RPMI7951 (cell line): ENCODE measurements at places on chromosomes 16 and 17. TPM values are rescaled to one million over a fixed set of nuclear protein-coding genes. Genes with fewer than 3 reads are reported as not detected.
A peak's percentile ranks its signal among the peaks of the same experiment; 100 is the strongest.

DNA sequence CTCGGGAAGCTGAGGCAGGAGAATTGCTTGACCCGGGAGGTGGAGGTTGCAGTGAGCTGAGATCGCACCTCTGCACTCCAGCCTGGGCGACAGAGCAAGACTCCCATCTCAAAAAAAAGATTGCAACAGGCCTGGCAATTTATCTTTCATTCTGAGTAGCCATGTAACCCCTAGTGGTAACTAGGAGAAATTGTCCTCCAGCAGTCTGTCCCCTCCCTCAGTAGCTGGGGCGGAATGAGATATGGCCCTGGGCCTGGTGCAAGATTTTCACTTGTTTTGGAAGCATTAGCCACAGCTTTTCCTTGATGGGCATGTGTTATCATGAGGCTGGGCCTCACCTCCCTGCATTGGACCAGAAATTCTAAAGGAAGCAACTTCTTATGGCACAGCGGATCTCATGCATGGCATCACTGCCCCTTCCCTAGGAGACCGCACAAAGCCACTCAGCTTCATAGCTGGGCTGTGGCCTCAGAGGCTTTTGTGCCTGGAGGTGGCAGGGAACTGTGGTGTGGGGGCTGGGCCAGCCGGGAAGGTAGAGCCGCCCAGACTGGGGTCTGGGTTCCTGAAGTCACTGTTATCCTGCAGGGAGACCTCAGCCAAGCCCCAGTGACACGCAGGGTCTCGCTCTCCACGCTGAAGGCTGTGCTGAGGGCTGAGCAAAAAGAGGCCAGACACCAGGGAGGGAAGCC lies 13.4 kb downstream of the NATD1 start:
- no peak for DNase-seq

The SPATA22 gene
- not detected in 2 replicates for total RNA-seq

DNA sequence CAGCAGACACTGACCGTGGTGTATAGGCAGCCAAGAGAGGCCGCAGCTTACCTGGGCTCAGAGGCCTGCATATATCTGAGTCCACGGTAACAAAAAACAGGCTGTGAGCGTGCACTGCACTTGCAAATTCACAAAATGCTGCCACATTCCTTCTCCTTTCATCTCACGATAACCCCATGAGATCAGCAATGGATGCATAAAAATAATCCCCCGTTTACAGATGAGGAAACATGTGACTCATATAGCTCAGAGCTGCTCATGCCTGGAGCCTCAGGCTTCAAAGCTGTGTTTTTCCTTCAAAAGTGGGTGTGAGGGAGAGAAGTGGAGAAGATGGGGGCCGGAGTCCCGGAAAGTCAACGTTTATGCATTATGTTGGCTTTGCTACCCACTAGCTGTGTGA lies 118.3 kb upstream of the FOXF1 start:
- peak; percentile 84 for DNase-seq

- peak; percentile 27 for DNase-seq
Observed at GRCh38 chr17:63116967-63117830, 151.2 kb downstream of the TANC2 start.

GRCh38 chr17:80949451-80950421 lies 41.9 kb upstream of the CHMP6 start:
- no peak for DNase-seq

DNA sequence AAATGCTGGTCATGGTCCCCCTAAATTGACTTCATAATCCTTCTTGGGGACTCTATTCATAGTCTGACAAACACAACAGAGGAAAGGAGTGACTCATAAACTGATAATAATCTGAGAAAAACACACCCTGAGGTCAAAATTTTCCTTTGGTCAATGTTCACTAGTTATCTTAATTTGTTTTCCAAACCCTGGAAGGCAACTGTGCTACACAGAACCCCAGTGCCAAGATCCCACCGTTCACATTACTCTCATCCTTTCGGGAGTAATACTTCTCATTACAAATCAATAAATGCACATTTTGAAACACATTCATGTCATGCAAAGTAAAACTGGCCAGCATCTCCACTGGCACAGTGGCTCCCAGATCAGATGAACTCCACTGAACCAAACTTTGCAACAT lies 23.2 kb downstream of the COIL start:
- DNase-seq, result peak; percentile 45

- DNase-seq, result peak; percentile 3
Observed at GRCh38 chr17:5694551-5694950, 110.2 kb upstream of the NLRP1 start.

The IKZF3 gene
- not detected in 2 replicates for total RNA-seq

GRCh38 chr16:535446-536405 lies 8.2 kb downstream of the CAPN15 start:
- DNase-seq, result peak; percentile 87

GRCh38 chr16:56930486-56931270 lies 1.3 kb upstream of the HERPUD1 start:
- no peak for DNase-seq

DNA sequence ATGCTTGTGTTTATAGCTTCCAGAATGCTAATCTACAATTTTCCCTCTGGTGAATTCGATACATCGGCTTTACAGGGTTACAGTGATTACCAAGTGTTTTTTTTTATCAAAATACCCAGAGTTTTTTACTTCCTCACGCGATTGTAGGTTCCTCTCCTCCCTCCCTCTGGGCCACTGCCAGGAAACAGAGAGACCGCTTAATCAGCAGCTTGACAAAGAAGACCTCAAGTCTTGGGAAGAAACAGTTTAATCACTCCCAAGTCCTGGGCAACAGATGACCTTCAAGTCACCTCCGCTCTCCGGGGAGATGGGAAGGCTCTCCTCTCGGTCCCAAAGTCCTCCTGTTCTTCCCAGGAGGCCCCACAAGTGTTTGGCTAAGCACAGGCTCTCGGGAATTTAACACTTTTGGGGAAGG lies 23.5 kb downstream of the SMTNL2 start:
- peak; percentile 59 for DNase-seq

The NAGPA gene
- total RNA-seq, result 11.8 and 13.9 TPM in 2 replicates

- no peak for DNase-seq
Observed at GRCh38 chr16:89446136-89446974, 44.0 kb downstream of the ANKRD11 start.

GRCh38 chr16:84999857-85000480 lies 11.4 kb downstream of the ZDHHC7 start:
- no peak for DNase-seq

DNA sequence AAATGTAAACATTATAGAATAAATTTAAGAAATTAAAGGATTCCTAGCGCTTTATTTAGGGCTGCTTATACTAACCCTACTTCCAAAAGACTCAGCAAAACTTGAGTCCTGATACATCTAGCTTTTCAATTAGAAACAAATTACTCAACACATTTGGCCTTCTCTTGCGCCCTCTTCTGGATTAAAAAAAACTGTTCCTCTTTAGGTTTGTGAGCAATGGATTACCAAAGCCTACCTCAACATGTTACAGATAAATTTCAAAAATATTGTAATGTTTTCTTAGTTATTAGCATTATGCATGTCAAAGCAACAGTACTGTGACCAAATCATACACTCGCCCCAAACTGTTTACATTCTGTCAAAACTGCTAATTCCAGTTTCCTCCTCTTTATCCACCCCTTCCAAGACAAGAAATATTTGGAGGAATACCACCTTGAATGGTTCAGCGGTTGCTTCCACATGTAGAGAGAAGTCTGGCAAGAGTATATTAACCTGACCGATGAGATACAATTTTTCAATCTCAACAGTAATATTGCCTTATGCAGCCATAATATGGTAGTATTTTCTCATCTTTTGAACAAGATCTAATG lies 2.7 kb downstream of the NUFIP2 start:
- peak; percentile 64 for DNase-seq

The MTSS2 gene
- total RNA-seq, result 7.3 and 22.1 TPM in 2 replicates

The RNF222 gene
- not detected in 2 replicates for total RNA-seq

- DNase-seq, result no peak
Observed at GRCh38 chr17:19372439-19372838, 5.9 kb upstream of the MAPK7 start.

The CTRB2 gene
- not detected in 2 replicates for total RNA-seq

The SHBG gene
- not detected in 2 replicates for total RNA-seq

DNA sequence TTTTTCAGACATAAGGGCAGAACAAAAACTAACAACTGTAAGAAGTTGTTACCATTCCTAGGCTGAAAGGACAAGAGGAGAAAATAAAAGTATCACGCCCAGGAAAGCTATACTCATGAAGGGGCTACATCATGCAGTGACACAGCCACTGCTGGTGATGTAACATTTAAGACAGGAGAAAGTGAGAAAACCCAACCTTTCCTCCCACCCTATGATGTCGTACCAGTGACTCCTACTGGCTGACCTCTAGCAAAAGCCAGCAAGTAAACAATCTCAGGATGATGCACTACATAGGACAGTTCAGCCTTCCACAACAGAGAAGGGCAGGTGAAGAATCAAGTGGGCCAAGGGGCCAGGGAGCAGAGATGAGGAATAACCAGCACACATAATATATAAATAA lies 14.0 kb upstream of the OR1E2 start:
- peak; percentile 9 for DNase-seq

The TRPV3 gene
- total RNA-seq, result under 0.01 and 0.10 TPM in 2 replicates

The CCL1 gene
- not detected in 2 replicates for total RNA-seq

GRCh38 chr17:41510251-41511065 lies 5.0 kb upstream of the KRT13 start:
- DNase-seq, result no peak

- no peak for DNase-seq
Observed at GRCh38 chr16:66886321-66886720, 6.0 kb downstream of the PDP2 start.

- DNase-seq, result no peak
Observed at GRCh38 chr16:56841659-56842058, 23.3 kb upstream of the SLC12A3 start.
